Activated CD4-positive, alpha-beta T cell treated with anti-CD3 and anti-CD28 coated beads for 1 hour (primary cell): ENCODE measurements at places on chromosomes 13 and 19.

DNA sequence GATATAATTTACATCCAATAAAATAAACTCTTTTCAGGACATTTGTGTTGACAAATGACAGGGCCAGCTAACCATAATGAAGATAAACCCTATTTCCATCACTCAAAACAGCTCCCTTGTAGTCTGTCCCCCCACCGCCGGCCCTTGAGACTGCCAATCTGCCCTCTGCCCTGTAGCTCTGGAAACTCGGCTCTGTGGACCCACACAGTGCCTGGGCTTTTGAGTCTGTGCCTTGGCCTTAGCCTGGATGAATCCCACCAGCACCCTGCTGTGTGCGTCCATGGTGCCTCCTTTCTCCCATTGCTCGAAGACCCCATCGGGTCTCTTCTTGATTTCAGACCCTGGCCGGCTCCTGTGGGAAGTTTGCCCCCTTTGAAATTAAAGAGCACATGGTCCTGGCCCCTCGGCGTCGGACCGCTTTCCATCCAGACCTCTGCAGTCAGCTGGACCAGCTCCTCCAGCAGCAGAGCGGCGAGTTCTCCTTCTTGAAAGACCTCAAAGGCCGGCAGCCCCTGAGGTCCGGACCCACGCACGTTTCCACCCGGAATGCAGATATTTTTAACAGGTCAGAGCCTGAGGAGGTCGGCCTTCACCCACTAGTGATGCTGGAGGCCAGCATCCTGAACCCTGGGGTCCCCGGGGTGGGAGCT lies 26.0 kb downstream of the CHAF1A start:
- no peak for DNase-seq

DNA sequence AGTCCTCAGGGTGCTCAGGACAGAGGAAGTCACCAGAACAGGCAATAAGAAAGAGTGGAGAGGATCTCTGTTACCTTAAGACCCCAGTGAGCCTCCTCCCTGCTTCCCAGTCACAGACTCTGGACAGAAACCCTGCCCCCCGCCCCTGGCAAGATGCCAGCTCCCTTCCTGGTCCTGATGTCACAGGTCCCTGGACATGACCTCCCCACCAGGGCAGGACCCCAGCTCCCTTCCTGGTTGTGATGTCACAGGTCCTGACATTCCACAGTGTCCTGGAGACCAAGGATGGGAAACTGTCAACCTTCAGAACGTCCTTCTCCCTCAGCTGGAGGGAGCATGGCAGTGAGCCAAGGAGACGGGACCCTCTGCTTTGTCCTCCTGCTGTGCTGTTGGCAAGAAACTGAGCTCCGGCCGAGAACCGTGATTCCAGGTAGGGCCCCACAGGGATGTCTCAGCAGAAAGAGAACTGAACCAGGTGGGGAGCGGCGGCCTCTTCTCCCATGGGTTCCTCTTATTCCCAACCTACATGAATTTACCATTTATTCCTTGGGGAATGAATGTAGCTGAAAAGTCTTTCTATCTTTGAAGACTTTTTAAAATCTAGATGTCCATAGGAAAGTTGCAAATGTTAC lies at the start of gene SPACA7:
TSS of gene SPACA7 (plus strand) at position 306 of the 632 bp plus-strand sequence. CDS start at position 337, 31 bp downstream.
- DNase-seq = no peak

GRCh38 chr13:20016649-20017364 lies 58.3 kb downstream of the ZMYM2 start:
- no peak for DNase-seq

DNA sequence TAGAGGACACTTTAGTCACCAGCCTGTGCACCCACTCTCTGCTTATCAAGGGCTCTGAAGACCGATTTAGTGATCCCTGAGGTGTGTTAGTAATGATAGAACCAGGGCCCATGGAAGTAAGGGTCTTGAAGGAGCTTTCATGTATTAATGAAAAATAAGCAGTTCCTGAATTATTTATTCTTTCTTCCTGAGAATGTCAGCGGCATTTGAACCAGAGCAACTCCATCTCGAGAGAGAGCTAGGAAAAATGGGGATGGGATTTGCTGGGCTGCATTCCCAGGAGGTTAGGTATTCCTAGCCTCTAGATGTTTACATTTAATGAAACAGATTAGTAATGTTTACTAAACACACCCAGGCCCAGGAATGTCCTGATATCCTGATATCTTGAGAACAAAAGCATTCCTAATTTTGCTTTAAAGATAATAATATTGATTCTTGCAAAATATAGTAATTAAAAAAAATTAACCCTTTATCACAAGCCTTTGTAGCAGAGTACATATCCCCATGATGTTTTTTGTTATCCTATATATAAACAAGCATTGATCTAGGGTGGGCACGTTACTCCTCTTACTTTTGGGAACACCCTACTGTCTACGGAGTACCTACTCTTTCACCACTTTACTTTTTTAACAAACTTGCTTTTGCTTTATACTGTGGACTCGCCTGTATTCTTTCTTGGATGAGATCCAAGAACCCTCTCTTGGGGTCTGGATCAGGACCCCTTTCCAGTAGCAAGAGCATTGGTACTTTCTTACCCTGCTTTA lies 63.1 kb downstream of the COG3 start:
- DNase-seq = no peak

GRCh38 chr19:54333586-54334298 lies 5.2 kb downstream of the LILRA4 start:
- DNase-seq = no peak

- no peak for DNase-seq
Measured at GRCh38 chr19:13190781-13191540, 40.8 kb downstream of the IER2 start.

DNA sequence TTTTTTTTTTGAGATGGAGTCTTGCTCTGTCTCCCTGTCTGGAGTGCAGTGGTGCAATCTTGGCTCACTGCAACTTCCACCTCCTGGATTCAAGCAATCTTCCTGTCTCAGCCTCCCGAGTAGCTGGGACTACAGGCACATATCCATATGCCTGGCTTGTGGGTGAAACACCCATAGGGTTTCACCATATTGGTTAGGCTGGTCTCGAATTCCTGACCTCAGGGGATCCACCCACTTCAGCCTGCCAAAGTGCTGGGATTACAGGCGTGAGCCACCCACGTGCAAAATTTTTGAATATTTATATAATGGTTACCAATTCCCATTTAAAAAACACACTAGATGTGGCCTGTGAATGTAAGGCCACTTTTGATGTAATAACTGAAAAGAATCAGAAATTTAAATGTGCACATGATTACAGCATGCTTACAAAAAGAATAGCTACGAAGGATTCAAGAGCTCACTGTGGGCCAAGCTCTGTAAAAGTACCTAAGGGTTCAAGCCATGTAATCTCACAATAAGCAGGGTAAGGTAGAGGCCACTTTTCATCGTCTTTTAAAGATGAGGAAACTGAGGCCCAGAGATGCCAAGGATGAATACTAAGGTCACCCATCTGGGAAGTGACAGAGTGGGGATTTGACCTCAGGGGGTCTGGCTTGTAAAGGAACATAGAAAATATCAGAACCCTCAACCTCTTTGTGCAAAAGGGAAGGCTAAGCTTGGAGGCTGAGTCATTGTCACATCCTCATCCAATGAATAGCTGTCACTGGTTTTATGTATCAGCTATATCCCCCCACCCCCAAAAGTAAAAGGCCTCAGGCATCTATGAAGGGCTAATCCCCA lies 17.8 kb downstream of the TNFSF14 start:
- DNase-seq = no peak

GRCh38 chr19:47765523-47766358 lies 12.8 kb upstream of the SELENOW start:
- no peak for DNase-seq

DNA sequence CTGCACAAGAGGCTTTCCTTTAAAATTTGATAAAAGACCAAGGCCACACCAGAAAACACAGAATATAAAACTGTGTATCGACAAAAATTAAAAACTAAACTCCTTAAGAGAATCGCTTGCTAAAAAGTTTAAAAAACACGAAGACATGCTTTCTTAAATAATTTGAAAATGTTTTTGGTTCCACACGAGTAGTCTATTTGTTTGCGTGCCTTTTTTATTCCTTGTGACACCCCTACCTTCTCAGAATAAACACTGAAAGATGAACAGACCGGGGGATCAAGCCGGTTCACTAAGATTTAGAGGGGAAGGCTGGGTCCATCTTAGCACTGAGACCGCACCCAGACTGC lies 256.4 kb upstream of the STARD13 start:
- no peak for DNase-seq

DNA sequence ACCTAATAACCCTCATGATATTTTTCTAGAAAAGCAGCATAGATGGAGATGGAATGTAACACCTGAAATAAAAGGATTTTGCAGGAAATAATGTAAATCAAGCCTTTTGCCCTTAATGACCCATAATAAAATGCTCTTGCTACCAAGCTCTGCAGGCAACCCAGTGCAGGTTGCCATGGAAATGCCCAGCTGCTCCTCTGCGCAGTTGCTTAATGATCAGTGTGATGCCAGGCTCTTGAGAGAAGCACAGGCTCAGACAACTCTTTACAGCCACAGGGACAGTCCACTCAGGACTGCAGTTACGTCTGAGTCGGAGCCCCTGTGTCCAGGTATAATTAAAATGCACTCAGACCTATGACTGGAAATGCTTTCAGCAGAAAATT lies 165.5 kb downstream of the LACC1 start:
- DNase-seq = no peak

DNA sequence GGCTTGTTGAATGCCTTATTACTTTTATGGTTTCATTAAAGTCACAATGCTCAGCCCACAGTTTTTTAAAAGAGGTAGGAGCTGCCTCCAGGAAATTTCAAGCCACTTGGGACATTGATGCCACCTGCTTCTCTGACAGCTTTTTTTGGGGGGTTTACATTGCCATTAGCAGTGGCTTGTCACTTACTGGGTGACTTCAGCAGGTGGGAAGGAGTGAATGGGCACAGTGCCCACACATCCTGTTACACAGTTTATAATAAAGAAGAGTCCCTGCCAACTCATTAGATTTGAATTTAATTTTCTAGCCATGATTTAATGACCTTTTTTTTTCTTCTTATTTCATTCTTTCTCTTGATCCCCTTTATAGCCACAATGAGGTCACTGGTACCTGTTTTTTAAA lies 61.0 kb downstream of the NHLRC3 start:
- no peak for DNase-seq

- no peak for DNase-seq
Measured at GRCh38 chr13:31029102-31029501, 96.6 kb downstream of the TEX26 start.

GRCh38 chr13:109818886-109819285 lies 32.5 kb upstream of the IRS2 start:
- no peak for DNase-seq

DNA sequence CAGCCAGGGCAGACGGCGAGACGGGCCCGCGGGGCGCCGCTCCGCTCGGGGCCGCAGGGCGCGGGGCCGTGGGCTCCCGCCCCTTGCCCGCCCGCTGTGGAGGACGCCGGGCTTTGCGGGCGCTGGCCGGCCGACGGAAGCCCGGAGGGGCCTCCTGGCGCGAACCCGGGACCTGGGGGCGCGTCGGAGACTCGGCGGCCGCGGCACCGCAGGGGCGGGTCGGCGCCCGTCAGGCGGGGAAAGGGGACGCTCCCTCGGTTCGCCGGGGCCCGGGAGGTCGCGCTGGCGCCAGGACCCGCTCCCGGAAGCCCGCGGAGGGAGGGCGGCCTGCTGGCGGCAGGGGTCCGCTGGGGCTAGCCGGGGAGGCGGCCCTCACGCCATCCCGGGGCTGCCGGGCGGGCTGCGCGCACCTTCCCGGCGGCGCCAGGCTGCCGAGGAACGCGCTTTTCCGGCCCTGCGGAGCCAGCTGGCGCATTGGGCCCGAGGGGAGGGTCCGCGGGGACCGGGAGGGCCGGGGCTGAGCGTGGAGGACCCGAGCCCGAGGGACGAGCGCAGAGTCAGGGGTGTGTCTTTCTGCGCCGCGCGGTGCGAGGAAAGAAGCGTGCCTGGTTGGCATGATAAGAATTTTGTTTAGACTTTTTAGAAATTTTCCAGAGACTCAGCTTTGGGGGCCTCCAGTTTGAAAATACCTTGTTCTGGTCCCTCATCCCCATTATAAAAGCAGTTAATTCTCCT lies 511 bp downstream of the GARRE1 start:
- no peak for DNase-seq

- DNase-seq = no peak
Measured at GRCh38 chr19:19588546-19588945, 29.9 kb downstream of the PBX4 start.

DNA sequence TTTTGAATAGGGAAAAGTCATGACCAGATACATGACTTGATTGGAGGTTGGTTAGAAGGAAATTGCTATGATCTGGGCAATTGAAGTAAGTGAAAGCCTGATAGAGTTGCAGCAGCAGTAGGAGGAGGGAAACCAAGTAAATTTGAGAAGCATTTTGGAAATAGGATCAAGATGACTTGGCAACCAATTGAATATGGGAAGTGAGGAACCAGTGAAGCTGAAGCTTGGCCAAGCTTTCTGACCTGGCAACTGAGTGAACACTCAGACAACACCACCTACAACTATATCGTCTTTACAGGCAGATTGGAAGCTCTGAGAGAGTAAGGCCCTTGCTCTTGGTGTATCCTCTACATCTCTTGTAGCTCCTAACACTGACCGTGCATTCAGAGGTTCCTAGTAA lies 16.2 kb upstream of the KATNAL1 start:
- no peak for DNase-seq

DNA sequence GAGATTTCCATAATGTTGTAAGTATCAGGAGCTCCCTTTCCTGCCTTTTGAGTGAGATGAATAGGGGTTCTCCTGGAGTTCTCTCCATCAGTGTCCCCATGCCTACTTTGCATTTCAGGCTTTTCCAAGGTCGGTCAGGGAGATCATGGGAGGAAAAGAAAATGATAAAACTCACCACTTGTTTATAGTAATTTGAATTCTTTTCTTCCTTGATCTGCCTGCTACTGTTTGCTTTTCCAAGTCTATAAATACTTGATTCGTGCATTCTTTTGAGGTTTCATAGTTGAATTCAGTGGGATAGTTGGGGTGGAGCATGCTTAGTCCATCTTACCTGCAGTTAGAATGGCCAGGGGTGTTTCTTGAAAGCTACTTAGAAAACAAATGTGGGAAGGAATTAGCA lies 51.5 kb downstream of the PCCA start:
- no peak for DNase-seq

- DNase-seq = no peak
Measured at GRCh38 chr19:27993619-27994570, 1219.1 kb downstream of the UQCRFS1 start.

DNA sequence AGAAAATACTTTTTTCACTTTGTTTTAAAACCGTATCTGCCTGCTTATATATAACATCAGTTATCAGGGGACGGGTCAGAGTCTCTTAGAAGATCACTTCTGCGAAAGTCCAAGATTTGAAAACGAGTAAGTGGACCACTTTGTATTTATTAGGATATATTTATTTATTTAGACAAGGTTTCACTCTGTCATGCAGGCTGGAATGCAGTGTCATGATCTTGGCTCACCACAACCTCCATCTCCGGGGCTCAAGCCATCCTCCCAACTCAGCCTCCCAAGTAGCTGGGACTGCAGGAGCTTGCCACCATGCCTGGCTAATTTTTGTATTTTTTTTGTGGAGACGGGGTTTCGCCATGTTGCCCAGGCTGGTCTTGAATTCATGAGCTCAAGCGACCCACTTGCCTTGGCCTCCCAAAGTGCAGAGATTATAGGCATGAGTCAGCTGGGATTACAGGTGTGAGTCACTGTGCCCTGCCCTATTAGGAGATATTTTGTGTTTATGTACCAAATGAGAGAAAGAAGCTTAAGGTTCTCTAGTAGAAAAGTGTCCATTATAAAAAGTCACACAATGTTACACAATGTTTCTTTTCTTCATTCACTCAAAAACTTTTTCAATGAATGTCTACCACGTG lies 39.5 kb downstream of the RASL11A start:
- no peak for DNase-seq
